Psoas muscle (tissue), 8 donors: ENCODE measurements at places on chromosomes 4 and X. TPM values are rescaled to one million over a fixed set of nuclear protein-coding genes. Genes with fewer than 3 reads are reported as not detected.

DNA sequence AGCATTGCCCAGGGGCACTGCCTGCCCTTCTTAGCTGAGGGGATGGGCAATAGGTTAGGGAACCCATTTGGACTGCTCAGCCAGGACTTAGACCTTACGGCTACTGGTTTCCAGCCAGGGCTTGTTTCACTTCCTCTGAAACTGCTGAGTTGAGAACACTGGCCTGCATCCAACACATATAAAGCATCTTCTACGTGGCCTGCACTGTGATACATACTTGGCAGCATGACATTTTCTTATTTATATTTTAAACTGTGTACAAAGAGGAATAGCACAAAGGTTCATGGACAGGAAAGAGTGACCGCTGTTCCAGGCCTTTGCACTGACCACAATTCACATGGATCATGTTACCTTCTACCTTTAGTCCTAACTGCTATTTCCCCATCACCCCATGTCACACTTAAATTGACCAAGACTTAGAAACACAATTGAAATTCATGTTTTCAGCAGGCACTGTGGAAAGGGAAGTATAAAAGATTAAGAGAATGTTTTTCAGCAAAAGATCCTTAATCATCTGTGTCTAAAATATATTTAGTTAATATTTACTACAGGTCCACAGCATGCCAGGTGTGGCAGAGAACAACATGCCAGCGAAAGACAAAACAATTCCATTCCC, 43.7 kb downstream of the NLGN4X start:
- DNase-seq, result no peak

GRCh38 chr4:102342404-102343074, 2.7 kb downstream of the SLC39A8 start:
- DNase-seq, result no peak

DNA sequence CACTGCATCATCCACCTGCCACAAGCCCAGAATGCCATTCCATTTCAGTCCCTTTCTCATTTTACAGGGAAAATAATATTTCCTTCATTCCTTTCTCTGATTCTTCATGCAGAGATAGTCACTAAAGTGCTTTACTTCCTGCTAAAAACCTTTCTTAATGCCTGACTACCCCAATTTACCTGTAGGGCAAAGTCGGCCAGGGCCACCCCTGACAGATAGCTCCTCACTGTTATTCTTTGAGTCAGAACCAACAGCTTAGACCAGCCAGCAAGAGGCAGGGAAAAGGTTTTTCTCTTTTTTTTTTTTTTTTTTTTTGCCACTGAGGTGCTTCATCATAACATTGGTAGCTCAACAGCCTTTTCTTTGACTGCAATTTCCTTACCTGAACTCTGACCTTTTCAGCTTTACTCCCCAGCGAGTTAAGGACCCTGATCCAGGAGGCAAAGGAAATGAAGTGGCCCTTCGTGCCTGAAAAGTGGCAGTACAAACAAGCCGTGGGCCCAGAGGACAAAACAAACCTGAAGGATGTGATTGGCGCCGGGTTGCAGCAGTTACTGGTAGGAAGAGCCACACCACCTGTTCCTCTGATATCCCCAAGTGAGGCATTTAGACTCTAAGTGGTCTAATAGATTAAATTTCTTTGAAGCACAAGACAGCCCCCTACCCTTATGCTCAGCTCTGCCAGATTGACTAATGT, 85.0 kb downstream of the ALPK1 start:
- DNase-seq, result no peak

- DNase-seq, result no peak
These were observed 87.5 kb downstream of the NSUN7 start for GRCh38 chr4:40837094-40837870.

DNA sequence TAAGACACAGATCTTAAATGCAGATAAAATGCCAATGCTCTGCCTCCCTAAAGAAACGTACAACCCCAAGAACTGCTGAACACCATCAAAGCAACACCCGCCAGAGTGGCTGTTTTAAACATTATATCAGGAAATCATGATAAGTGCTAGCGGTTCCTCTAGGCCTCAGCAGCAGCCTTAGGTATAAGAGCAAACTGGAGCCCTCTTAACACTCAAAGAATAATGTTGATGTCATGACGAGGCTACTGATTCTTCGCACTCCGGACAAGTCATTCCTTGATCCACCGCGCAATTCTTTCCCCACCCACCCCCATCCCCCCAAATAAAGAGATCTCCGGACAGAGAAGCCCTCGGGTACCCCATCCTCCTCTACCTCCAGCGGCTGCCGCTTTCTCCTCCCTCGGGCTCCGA, 507 bp downstream of the LIN54 start:
- no peak for DNase-seq

DNA sequence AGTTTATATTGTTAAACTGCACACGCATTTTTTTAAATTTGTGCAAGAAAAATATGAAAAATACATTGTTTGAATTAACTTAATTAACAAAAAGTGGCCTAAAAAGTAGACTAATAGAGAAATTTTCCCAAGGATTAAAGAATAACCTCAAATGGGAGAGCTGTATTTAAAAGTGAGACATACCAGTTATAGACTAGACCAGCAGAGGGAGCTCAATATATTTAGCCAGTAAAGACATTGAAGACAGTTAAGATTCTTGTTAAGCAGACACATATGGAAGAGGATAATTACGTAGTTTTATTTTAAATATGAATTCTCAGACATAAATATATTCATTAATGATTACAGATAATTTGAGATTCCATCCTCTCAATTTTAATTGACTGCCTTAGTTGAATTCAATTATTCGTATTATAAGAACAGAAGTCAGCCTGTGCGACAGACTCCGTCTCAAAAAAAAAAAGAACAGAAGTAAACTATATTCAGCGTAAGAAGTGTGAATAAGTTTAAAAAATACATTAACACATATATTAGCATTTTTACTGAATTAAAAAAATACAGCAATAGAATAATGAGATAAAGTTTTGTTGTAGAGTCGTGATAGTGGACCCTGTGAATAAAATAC, 64.8 kb downstream of the GLRA3 start:
- no peak for DNase-seq

GRCh38 chrX:26954029-26954428, 509.1 kb downstream of the PPP4R3C start:
- no peak for DNase-seq

DNA sequence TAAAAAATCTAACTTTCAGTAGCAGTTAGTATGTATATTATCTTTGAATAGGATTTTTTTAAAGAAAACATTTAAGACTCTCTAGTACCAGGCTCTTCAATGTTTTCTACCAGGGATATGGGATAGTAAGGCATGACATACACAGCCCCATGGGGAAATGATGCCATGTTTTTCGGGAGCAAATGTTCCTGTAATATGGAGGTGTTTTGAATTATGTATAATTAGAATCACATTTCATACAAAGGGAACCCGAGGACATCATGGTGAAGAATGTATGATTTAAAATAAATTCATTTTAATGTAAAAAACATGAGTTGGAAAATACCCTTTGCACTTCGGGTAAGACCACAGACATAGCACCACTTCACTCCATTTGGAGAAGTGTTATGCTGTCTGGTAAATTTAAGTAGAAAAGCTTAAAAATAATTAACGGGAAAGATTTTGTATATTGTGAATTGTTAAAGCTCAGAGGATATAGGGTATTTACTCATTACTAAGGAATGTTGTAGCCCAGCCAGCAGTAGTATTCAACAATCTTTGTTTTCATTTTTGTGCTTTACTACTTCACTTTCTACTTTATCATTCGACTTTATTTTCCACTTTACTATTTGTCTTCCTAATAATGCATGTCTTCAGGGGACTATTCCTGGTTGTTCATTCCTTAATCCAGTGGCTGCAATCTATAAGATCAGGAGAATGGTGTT, 2050.7 kb downstream of the ARAP2 start:
- no peak for DNase-seq

DNA sequence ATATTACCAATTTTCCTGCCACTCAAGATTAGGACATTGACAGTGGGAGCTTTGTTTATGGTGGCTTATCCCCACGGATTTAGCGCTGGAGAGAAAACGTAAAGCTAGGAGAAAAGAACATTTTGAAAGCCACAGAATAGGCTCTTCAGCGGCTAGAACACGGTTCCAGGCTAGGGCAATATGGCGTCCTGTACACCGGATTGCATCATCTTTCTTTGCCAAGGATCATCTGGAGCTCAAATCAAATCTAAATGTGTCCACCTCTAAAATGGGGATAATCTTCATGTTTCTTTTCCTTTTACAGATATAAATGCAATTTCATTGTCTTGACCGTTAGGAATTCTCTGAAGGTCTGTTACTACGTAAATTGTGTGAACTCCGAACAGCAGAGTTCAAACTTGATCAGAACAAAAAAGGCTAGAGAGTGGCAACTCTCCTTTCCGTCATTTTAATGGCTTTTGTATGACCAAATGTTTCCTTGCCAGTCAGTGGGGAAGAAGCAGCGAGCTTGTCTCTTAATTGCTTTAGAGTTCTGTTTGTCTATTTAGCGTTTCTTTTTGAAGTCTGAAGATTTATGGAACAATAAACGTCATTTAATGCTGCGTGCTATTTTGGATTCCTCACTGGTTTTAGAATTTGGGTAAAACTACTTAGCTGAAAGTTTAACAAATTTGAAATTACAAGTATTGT, 2.6 kb upstream of the WWC2 start:
- DNase-seq, result no peak

GRCh38 chrX:111555406-111555958, 44.0 kb downstream of the SERTM2 start:
- no peak for DNase-seq

- no peak for DNase-seq
These were observed 166.5 kb upstream of the PPP1R2C start for GRCh38 chrX:42944381-42944998.

- DNase-seq, result peak; percentile 88
These were observed 35.0 kb upstream of the BCOR start for GRCh38 chrX:40132751-40133150.

- DNase-seq, result no peak
These were observed 87.5 kb downstream of the CNOT6L start for GRCh38 chr4:77731656-77732055.

- DNase-seq, result no peak
These were observed 807.4 kb downstream of the FSTL5 start for GRCh38 chr4:161356351-161356750.

- no peak for DNase-seq
These were observed 980.6 kb upstream of the LCORL start for GRCh38 chr4:19002170-19002569.

ETDB gene
- not detected for total RNA-seq

NPFFR2 gene
- total RNA-seq, result not detected

GPR34 gene
- total RNA-seq, result 1.6 TPM

RIPPLY1 gene
- total RNA-seq, result 0.36 TPM

BEX5 gene
- not detected for total RNA-seq

SUPT20HL2 gene
- not detected for total RNA-seq

LRAT gene
- not detected for total RNA-seq

NAA11 gene
- total RNA-seq, result not detected

MAGEA12 gene
- not detected for total RNA-seq

FDCSP gene
- total RNA-seq, result not detected
